Stimulated activated naive CD4-positive, alpha-beta T cell treated with Interleukin-2 at 50 U/mL for 16 hours (primary cell): ENCODE measurements at places on chromosomes 7 and 10.

DNA sequence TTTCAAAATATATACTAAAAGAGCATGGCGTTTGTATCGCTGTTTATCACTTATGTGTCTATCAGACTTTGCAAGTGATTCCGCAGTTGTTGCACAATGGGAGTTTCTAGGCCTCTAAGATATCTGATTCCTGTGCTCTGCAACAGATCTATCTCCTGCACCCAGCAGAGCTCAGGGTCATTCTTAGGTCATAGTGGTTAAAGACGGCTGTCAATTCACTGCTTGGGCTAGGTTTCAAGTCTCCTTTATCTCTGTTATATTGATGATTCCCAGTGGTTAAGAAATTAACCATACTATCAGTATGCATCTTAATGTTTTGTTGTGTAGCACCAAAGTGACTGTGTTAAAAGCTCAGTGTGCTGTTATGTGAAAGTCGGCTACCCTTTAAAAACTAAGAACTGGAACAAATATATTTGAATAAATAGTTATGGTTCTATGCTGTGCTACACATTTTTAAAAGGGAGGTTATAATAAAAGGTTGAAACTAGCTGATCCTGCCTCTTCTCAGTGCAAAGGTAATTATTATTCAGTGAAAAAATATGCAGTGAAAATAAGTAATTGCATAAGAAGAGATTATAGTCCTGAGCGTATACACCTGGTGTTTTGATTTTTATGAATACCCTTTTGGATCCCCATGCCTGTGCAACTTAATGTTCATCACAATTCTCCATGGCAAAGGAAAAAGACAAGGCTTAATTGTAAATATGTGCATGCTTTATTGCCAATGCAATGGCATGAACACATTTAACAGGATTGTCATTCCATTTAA, 24.0 kb downstream of the HOXA1 start:
- DNase-seq, result no peak

DNA sequence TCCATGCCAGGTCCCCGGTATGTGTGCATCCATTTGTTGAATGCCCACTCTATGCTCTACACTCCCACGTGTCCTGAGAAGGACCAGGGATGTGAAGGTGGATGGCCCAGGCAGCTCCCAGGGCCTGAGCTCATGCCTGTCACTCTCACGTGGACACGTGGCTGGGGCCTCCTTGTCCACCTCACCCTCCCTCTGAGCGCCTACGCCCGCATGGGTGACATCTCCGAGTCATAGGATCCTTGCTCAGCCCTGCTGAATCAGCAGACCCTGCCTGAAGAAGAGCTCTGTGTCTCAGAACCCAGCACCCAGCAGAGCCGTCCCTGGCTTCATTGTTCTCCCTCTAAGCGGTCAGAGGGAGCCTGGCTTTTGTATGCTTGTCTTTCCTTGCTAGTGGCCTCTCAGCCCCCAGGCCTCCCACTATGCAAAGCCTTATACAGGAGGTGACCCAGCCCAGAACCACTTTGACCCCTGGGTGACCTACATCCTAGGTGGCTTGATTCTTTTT, 107.9 kb upstream of the PPIF start:
- no peak for DNase-seq

GRCh38 chr7:22137466-22137865, 191.8 kb upstream of the CDCA7L start:
- no peak for DNase-seq

DNA sequence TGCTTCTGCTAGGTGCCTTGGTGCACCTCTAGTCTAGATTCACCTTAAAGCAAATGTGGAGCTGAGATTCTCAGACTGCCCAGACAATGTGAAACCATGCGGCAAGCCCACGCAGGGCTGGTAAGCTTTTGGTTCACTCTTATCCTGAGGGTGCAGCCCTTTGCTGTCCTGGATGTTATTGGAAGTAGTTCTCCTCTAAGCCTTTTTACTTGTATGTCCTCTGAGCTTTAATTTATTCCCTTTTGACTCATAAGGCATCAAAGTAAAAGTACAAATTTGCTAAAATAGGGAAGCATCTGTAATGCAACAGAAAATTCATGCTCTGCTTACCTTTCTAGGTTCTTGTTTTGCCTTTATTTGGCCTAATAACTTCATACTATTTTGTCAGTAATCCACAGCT, 186.8 kb downstream of the MACC1 start:
- DNase-seq, result no peak

- no peak for DNase-seq
Observed at GRCh38 chr7:28993371-28993770, 35.2 kb upstream of the TRIL start.

GRCh38 chr7:65001291-65001814, 5.1 kb downstream of the ERV3-1 start:
- DNase-seq, result no peak

- DNase-seq, result no peak
Observed at GRCh38 chr7:38704041-38704547, 72.9 kb upstream of the AMPH start.

- no peak for DNase-seq
Observed at GRCh38 chr10:126940670-126941310, 35.6 kb downstream of the DOCK1 start.

GRCh38 chr7:80873140-80873539, 45.7 kb downstream of the SEMA3C start:
- DNase-seq, result no peak

GRCh38 chr10:101595591-101596433, 7.7 kb downstream of the DPCD start:
- no peak for DNase-seq

GRCh38 chr7:42143711-42144600, 93.1 kb downstream of the GLI3 start:
- DNase-seq, result no peak

- no peak for DNase-seq
Observed at GRCh38 chr10:62690703-62691102, 113.8 kb upstream of the ADO start.

DNA sequence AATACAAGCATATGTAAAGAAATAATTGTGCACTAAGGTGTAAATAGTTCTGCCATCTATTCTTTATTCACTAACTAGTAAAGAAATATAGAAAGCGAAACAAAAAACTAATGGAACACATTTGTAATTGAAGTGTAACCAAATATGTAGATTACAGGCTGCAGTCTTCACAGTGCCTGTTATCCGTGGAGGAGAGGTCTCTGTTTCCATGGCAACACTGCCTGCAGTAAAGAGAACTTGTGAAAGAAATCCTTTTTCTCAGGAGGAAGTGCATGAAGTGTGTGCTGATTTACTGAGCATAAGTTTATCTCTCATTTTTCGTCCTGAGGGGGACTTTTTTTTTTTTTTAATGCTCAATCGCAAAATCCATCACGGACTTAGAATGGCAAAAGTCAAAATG, 102.5 kb downstream of the APBB1IP start:
- DNase-seq, result no peak

- DNase-seq, result no peak
Observed at GRCh38 chr10:99975106-99975829, 34.5 kb downstream of the DNMBP start.

- DNase-seq, result no peak
Observed at GRCh38 chr7:75608451-75609122, 116.5 kb downstream of the SPDYE5 start.

DNA sequence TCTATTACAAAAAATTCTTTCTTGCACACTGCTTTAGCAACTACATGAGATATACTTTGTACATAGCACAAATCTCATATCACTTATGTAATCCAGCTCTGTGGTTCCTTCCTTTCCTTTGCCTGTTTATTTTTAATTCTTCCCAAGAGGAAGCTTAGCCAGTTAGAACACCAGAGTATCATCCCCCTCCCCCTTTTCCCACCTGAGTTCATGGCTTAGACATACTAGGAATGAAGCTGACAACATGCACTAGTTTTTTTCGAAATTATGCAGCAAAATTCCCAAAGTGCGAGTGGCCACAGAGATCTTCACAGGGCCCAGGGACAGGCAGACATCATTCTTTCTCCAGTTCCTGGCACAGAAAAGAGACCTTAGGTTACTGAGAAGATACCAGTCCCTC, 17.8 kb downstream of the CAV1 start:
- DNase-seq, result no peak

DNA sequence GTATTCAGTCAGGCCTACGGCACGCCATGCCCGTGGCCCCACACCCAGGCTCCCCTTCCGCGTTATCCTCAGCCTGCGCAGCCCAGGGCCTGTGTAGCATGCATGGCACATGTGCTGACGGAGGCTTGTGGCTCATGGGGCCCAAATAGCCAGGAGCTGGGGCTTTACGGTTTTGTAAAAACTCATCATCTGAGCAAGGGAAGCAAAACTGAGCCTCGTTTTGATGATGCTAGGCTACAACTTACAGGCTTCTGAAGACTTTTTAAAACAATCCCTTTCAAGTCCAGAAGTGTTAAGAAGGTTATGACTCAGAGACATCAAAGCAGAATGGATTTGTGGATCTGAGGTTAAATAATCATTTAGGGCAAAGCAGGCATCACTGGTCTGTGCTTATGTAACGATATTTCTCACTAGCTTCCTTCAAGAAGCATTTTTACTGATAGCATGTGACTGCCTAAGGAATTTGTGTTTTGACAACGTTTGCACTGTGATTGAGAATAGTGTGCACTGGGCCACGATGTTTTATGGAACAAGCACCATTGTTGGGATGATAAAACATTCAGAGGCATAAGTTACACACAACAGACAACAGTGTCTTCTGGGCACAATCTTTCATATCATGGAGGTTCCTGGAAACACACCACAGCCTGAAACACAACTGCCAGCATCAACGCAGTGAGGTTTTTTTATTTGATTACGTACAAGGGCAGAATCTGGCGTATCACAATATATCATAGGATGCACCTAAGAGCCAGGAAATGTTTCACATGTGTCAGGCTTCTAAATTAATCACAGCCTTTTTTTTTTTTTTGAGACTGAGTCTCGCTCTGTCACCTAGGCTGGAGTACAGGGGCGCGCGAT, 274.3 kb downstream of the CCDC3 start:
- peak; percentile 24 for DNase-seq

- no peak for DNase-seq
Observed at GRCh38 chr10:125112697-125113494, 47.5 kb downstream of the CTBP2 start.

- peak; percentile 1 for DNase-seq
Observed at GRCh38 chr10:5949009-5949759, 28.2 kb downstream of the IL15RA start.

GRCh38 chr7:1290026-1290678, 57.5 kb downstream of the UNCX start:
- DNase-seq, result no peak

GRCh38 chr10:75508814-75509306, 77.4 kb downstream of the LRMDA start:
- DNase-seq, result no peak

- no peak for DNase-seq
Observed at GRCh38 chr10:43904844-43905243, 256.2 kb upstream of the ZNF32 start.

DNA sequence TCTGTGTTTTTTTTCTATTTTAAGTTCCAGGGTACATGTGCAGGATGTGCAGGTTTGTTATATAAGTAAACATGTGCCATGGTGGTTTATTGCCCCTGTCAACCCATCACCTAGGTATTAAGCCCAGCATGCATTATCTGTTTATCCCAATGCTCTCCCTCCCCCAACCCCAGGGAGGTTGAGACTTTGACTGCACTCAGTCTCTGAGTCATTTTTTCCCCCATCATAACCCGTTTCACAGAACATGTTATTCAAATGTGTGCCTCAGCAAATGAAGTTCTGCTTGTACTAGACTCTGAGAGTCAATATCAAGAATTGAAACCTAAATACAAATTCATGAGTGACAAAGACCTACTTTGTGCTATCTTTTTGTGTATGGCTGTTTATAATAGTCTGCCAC, 70.0 kb upstream of the CYP26C1 start:
- DNase-seq, result peak; percentile 16

- DNase-seq, result no peak
Observed at GRCh38 chr10:43024942-43025700, 51.7 kb upstream of the RET start.

- DNase-seq, result no peak
Observed at GRCh38 chr10:102537367-102537766, 33.6 kb downstream of the SUFU start.

- DNase-seq, result no peak
Observed at GRCh38 chr10:88735661-88736060, 24.2 kb upstream of the LIPN start.

- DNase-seq, result no peak
Observed at GRCh38 chr10:71771204-71771603, 2.1 kb downstream of the VSIR start.

GRCh38 chr10:63866747-63867140, 345.5 kb downstream of the REEP3 start:
- DNase-seq, result no peak

GRCh38 chr7:76281706-76282343, 20.6 kb upstream of the HSPB1 start:
- no peak for DNase-seq

DNA sequence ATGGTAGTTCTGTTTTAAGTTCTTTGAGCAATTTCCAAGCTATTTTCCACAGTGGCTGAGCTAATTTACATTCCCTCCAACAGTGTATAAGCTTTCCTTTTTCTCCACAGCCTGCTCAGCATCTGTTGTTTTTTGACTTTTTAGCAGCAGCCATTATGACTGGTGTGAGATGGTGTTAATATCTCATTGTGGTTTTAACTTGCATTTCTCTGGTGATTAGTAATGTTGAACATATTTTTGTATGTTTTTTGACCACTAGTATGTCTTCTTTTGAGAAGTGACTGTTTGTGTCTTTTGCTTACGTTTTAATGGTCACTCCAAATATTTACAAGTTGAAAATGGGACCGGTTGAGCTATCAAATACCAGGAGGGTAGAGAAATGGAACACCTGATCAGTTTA, 20.4 kb downstream of the GNG11 start:
- no peak for DNase-seq

DNA sequence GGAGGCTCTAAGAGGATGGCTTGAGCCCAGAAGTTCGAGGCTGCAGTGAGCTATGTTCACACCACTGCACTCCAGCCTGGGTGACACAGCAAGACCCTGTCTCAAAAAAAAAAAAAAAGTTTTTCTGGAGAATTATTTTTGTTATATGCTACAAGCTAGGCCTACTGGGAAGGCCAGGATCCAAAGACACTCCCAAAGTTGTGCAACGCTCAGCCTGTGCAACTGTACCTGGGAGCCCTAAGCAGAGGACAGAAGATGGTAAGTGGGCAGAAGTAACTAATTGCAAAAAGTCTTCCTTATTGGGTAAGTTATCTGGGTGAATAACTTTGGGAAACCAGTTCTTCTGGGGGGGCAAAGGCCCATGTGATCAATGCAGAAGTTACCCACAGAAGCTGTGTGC, 17.3 kb downstream of the HIP1 start:
- DNase-seq, result no peak

- DNase-seq, result no peak
Observed at GRCh38 chr7:96040250-96040772, 268.0 kb downstream of the DYNC1I1 start.

DNA sequence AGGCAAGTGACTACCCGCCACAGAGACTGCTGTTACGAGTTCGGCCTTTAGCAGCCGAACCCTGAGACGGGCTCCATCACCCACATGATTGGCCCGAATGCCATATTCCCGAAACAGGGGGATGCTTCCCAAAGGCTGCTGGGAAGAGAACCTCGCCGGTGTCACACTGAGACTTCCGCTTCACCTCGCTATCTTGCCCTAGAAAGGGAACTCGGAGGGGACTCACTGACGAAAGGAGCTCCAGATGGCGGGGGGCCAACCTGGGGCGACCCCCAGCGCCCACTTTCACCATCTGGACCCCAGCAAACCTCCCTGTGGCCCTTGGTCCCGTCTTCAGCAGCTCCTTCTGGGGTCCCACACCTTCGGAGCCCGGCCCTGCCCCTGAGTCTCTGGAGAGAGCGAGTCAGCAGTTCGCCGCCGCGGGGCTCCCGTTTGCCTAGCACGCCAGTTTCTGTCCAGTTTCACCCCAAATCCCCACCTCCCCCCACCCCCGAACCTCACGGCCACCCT, 529 bp downstream of the HPS1 start:
- DNase-seq, result peak; percentile 42
